Activated effector memory CD4-positive, alpha-beta T cell treated with Interleukin-2 at 50 U/mL for 16 hours (primary cell): ENCODE measurements at places on chromosomes 3 and 15.

GRCh38 chr3:72159487-72159886 is 374.5 kb upstream of the PROK2 start:
- no peak for DNase-seq

DNA sequence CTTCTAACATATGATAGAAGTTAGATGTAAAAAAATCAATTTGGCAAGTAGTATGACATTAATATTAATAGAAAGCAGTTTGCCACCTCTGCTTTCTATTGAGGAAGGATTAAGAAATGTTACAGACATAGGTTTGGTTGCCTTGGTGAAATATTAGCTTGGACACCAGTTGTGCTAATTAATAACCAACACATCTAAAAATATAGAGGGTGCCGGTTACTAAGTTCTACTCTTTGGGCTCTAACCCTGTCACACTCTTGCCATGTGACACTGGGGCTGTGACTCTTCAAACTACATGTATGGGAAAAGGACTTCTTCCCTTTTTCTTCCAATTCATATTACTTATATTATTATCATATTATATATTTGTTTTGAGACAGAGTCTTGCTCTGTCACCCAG is 64.4 kb downstream of the TRIM71 start:
- no peak for DNase-seq

DNA sequence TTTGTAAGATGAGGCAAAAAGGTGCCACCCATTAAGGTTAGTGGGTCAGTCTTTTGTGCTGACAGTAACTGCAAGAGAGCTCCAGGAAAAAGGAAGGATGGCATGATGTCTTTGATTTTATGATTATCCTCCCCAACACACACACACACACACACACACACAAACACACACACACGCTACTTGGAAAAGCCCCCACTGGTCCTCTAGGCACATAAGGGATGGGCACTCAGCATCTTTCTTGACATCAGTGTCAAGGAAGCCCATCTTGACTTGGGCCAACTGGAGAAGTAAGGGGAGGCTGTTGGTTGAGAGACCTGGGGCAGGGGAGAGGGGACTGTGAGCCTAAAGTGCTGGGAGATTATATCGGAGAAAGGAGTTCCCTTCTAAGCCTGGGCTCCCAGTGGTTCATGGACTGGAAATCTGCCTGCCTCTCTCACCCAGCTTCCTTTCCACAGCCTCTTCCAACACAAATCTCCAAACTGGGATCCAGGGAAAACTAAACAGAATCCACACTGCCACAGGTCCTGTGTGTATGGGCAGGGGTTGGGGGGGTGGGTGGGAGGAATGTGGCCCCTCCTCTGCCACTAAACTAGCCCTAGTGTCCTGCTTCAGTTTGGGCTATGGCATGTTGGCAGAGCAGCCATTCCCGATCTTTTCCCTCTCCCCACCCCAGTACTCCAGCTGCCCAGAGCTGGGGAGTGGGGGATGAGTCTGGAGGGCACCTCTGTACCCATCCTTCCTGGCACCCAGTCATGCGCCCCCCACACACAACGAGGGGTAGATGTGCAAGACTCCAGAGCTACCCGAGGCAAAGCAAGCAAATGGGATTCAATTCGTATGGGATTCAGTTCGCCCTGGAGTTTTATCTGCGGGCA is 1.6 kb downstream of the AMOTL2 start:
- no peak for DNase-seq

- no peak for DNase-seq
Measured at GRCh38 chr3:16741890-16742289, 136.7 kb upstream of the DAZL start.

GRCh38 chr3:140316466-140316865 is 361.4 kb upstream of the TRIM42 start:
- no peak for DNase-seq

- no peak for DNase-seq
Measured at GRCh38 chr3:131714585-131715220, 211.9 kb upstream of the MRPL3 start.

DNA sequence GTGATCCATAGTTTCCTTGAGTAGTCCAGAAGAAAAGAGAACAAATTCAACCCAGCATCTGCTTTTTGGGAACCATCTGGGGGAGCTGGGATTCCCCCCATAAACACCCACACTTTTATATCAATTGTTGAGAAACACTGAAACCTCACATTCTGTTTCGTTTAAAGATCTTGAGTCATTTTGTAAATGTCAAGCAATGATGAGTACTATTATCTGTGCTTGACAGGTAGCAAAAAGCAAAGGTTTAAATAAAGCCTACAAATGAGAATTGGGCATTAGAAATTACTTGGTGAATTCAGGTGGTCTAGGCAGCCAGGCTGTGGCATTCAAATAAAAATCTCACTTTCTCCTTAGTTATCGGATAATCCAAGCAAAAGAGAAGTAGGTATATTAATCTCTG is 75.7 kb downstream of the TMEM266 start:
- no peak for DNase-seq

DNA sequence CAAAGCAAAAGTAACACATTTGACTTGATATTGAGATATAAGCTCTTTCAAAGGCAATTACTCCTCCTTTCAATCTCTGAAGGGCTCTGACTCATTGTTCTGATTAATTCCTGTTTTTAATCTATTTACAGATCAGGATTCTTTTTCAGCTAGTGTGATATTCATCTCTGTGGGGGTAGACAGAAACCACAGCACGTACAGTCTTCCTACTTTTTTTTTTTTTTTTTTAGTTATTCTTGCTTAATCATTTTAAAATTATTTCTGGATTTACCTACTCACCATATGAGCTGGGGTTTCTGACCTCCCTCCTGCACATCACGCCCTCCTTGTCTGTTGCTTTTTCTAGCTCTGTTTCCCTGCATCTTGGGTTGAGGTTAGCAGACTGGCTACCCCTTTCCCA is 1.4 kb downstream of the CNTN3 start:
- DNase-seq, result no peak

DNA sequence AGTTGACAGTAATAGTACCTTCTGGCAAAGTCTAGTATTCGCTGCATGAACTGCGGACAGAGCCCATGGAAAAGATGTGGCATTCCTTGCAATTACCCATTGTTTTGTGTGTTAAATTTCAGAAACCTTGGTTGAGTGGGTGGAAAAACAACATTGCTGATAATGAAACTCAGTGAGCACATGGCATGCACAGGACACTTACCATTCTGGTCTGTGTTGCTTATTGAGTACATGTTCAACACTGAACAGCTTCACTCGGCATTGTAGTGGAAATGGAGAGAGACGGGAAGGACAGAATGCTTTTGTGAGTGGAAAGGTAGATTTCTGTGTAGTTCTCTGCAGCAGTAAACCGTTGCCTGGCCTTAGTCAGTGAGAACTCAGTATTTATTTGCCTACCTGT is 165.3 kb downstream of the FNDC3B start:
- DNase-seq, result no peak

- no peak for DNase-seq
Measured at GRCh38 chr15:37788767-37789396, 145.6 kb upstream of the TMCO5A start.

DNA sequence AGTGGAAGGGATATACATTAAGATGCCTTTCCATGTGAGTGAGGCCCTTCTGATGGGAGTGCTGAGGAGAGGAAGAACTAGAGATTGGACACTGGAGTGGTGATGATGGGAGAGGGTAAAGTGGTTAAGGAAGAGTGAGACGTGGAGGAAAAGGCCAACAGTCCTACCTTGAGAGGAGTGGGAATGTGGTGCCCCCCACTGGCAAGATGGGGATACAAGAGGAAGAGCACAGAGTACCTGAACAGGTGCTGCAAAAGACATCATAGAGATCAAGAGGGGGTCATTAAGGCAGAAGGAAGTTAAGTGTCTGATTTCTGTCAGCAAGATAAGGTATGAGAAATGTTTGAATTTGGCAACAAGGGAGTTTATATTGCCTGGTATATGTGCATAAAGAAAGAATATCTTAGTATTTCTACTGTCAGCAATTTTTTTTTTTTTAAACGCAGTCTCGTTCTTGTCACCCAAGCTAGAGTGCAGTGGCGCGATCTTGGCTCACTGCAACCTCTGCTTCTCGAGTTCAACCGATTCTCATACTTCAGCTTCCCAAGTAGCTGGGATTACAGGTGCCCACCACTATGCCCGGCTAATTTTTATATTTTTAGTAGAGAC is 34.0 kb downstream of the ARIH2 start:
- DNase-seq, result peak; percentile 36

DNA sequence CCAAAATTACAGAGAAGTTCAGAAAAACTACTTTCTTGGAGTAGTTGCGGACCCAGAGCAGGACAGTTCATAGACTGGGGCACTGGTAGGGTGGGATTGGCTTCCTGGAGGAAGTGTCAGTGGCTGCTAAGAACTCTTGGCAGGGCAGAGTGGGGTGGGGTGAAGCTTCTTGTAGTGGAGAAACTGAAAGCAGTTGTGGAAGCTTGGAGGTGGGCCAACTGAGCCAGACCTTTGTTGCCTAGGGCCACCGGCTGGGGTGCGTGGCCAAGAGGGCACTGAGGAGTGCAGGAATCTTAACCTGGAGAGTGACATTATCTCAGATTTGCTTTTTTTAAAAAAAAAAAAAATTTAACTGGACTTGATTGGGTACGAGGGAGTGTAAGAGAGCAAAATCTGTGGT is 3.1 kb downstream of the KAT2B start:
- DNase-seq, result peak; percentile 47
